Activated T-helper 1 cell treated with anti-CD3 and anti-CD28 coated beads, Interleukin-12 subunit alpha, Interleukin-12 subunit beta, Interleukin-2, Interleukin-4 antibody, amounts not matched to agents 30 ng/mL and 10 ng/mL and 1 ng/mL, durations not matched to agents 14 hours and 24 hours and 36 hours (primary cell): ENCODE measurements at places on chromosomes 3 and 15.

DNA sequence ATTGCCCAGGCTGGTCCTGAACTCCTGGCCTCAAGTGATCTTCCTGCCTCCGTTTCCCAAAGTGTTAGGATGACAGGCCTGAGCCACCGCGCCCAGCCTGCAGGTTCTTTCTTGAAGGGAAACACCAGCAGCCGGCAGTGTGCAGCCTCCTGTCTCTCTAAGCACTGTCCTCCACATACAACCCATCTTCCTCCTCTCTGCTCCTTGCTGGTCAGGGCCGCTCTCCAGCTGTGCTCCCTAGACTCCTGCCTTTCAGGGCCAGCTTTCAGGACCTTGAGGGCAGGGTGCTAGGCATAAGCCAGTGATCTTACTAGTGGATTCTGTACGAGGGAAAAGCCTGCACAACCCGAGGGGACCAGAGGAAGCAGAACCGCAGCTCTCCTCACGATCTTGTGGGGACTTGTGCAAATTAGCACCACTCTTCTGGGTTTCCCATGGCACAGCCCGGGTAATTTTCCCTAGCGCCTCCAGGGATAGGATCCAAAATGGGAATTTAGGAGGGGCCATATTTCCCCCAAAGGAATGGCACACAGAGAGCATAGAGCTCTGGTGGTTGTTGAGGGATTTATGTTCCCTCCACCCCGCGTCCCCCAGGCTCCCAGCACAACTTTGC, 18.2 kb upstream of the CORO2B start:
- no peak for DNase-seq

DNA sequence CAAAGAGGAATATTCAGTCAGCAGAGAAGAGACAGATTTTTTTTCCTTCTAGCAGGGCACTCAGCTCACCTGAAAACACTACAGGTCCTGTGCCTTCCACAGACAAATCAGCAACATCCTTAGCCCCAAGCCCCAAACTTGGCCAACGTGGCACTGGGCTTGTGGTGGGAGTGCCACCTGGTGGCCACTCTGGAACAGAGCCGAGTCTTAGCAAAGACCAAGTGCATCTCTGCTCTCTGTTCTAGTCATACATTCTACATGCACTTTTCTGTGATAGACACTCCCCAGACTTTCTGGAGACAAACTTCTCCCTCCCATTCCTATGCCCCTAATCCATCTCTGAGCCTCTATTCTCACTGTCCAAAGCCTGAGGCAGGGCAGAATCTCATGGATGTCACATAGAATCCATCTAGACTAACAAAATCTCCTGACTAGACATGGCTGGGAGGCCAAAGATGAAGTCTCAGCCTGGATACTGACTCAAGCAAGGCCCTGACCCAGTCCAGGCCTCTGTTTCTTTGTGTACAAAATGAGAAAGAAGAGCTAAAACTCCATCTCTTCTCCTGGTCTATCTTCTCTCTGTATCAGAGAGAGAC, 5.1 kb upstream of the SEMA7A start:
- DNase-seq, result peak; percentile 73

DNA sequence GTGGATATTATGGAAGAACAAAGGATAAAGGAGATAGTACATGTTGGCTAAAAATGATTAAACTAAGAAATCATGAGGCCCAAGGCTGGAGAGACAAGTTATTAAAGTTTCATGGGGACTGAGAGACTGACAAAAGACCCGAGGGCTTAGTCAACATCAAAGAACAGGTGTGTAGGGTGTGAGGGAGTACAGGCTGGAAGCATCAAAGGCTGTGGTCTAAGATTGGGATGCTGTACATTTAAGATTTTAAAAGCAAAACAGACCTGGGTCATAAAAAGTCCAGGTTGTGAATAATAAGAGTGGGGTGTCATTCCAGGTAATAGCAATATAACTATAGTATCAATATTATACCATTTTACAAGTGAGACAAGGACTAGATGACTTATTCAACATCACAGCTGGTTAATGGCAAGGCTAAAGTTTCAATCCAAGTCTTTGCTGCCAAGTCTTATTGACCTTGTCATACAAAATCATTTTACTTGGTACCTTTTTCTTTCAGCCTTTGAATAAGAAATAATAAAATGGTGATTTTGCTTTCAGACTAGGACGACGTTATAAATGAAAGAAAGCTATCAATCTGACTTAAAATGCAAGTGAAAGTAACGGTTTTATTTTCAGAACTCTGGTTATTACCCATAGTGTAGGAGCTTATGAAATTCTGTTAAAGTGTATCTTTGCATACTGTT, 211.6 kb downstream of the TNIK start:
- DNase-seq, result no peak

DNA sequence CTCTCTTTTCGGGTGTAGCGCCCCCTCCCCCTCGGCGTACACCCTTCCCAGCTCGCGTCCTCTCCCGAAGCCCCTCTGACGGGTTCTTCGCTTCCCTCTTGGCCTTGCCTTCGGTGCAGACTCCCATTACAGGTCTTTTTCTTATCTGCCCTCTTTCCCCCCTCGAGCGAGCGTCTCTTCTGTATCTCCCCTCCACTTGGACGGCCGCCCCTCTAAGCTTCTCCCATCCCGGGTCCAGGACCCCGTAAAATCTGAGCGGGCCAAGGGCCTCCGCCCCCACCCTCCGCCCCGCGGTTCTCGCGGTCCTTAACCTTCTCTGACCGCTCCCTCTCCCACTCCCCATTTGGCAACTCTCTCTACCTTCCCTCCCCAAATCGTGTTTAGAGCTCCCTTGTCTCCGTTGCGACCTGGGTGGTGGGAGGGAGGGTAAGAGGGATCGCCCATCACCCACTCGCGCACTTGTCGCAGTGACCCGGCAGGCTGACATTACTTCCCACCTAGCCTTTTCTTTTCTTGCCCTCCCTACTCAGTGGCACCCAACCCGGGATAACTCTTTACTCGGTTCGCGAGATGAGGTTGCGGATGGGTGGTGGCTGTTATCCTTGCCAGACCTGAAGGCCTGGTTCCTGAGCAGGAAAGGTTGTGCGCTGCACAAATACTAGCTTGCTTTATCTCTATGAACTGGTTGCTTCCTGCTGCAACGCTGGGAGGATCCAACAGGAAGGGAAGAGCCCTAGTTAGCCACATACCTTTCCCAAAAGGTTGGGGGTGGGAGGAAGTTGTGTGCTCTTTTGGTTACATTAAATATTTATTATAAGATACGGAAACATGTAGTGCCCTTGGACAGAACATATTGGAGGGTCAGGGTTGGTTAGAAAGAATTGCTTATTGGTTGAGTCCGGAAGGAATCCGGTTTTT, 922 bp downstream of the RAB11A start:
- DNase-seq, result peak; percentile 16

GRCh38 chr3:151262871-151263525, 15.3 kb downstream of the P2RY14 start:
- DNase-seq, result no peak

GRCh38 chr3:72266016-72266370, 481.0 kb upstream of the PROK2 start:
- DNase-seq, result no peak

DNA sequence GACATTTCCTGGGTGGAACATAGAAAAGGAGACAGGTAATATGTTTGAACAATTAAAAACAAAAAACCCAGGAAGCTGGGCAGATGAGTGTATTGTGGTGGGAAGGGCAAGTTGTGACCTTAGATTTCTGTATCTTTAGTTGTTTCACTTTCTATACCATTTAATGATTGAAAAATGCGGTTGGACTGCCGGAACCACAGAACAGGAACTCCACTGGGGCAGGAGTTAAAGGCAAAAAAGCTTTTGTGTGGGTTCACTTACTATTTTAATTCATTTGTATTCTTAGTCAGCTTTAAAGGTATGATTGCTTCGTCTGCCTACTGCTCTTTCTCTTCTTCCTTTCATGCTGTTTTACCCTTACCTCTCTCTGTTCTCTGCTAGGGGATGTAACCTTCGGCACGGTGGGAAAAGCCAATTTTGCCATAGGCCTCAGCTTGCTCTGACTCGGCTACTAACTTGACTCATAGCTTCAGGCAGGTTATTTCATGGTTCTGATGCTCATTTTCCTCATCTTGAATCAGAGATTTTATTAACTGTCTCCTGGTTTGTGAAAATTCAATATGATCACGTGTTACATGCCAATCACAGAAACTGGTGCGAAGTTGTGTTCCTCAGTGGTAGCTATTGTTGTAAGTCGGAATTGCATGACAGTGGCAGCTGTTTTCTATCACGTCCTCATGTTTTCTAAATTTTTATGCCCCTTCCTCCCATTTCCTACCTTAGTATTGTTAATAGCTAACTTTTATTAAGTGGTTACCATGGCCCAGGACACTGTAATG, 1.6 kb upstream of the MCTP2 start:
- DNase-seq, result peak; percentile 69

DNA sequence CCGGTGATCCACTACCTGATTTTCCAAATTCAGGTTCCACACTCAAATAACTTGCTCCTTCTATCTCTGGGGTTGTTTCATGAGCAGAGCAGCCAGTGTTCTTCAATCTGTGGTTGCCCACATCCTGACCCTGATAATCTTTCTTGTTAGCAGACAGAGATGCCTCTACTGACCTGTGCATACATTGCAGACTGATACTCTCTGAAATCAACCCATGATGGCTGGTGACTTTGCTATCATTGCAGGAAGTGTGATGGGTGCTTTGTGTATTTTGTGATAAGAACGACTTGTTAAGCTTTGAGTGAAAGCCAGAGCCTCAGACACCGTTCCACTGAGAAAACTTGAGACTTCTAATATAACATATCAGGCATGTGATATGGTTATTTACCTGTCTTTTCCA, 39.9 kb downstream of the GATM start:
- no peak for DNase-seq

DNA sequence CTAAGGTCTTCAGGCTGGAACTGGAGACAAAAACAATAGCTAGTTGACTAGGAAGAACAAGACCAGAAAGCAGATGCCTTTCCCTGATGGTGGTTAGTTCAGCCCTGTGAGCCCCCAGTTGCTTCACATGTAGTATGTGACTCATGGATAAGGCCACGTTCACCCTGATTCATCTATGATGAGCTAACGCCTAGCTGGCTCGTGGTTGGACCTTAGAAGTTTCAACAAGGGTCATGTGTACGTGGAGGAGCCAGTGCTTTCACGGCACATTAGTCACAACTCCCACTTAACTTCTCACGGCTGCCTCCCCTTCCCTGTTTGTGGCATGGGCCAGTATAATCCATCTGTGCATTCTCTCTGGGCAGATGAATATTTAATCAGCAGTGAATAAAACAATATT, 20.6 kb downstream of the COL8A1 start:
- no peak for DNase-seq

GRCh38 chr15:35713733-35714132, 167.8 kb upstream of the DPH6 start:
- DNase-seq, result no peak

- DNase-seq, result no peak
Measured at GRCh38 chr15:75694241-75695182, 18.1 kb downstream of the CSPG4 start.

- DNase-seq, result no peak
Measured at GRCh38 chr15:71437919-71438318, 322.6 kb downstream of the THSD4 start.
